Activated CD4-positive, alpha-beta T cell treated with anti-CD3 and anti-CD28 coated beads for 48 hours (primary cell): ENCODE measurements at places on chromosomes 7 and 10.

GRCh38 chr7:19111474-19112273 is 5.8 kb downstream of the TWIST1 start:
- no peak for DNase-seq

GRCh38 chr7:16416289-16417282 is 4.8 kb downstream of the CRPPA start:
- DNase-seq: no peak

GRCh38 chr7:92644406-92645113 is 54.4 kb upstream of the FAM133B start:
- DNase-seq: no peak

- no peak for DNase-seq
Measured at GRCh38 chr7:155286686-155287085, 11.0 kb upstream of the INSIG1 start.

DNA sequence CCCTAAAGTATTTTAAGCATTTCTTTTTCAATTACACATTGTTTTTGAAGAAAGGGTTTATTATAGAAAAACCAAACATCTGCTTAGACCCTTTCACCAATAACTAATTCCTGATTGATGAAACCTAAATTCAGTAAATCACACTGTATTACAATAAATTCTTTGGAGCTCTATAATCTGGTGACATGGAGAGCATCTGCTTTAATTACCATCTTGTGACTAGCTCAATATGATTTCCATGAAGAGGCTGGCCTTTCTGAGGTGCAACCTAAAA is 9.7 kb downstream of the HYCC1 start:
- no peak for DNase-seq

DNA sequence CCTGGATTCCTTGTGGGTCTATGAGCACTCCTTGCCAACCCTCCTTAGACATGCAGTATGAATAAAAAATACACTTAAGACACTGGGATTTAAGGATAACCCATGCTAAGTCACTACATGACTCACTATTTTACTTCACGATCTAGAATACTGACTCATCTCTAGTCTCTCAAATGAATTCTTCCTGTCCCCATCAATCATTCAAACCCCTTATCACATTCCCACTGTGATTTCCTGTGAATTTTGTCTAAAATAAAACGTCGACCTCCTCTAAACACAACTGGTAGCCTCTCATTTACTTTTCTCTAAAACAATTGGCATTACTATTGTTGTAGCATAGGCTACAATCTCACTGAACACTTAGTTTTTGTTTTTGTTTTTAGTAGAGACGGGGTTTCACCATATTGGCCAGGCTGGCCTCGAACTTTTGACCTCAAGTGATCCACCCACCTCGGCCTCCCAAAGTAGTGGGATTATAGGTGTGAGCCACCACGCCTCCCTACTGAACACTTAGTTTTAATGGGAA is 3.9 kb upstream of the IQUB start:
- no peak for DNase-seq
